CD4-positive, alpha-beta T cell treated with Interleukin-1 beta for 1 hour (primary cell): ENCODE measurements at places on chromosomes 7 and 10.

- no peak for DNase-seq
These were observed at the start of gene BEND7 for GRCh38 chr10:13528875-13529713. Gene BEND7 (minus strand): TSS chr10:13529014. CDS start chr10:13528533, 481 bp downstream.

DNA sequence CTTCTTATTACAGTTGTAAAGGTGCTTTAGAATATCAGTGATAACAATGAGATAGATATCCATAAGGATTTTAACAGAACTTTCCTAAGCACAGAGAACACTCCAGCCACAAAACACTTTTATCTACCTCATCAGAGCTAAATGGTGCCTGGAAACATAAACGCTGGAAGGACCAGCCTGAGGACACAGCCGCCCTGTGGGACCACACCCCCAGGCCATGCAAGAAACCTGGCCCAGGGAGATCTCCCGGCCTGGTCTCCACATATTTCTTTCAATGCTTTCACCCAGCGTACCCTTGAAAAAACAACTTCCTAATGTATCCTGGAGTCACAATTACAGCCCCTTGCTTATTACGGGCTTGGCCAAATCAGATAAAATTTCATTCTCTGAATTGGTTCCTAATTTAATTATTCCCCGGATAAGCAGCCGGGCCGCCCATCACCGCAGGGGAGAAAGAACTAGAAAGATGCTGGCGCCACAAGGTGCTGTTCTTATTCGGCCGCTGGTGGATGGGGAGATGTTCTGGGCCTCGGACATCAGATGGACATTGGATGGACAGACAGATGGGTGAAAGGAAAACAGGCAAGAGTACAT lies 11.8 kb downstream of the CHST15 start:
- DNase-seq, result no peak

- DNase-seq, result no peak
These were observed 71.9 kb upstream of the DUSP5 start for GRCh38 chr10:110425684-110426293.

GRCh38 chr7:101971457-101971856 lies 154.0 kb downstream of the CUX1 start:
- DNase-seq, result no peak

DNA sequence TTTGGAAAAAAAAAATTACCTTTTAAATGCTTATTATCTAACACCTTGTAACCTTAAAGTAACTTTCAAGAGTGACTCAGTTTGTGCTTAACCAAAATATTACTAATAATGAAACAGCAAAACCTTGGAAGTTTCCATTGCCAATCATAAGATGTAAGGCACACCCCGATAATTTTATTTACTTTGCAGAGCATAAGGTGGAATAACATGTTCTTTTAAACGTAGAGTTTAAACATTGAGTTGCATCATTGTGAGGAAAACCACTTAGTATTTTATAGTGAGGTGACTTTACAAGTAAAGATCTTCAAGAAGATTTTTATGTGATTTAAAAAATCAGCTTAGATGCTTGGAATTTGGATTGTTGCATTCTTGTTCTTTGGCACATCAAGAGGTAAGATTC lies at the start of gene PNLIPRP3:
Gene PNLIPRP3 (plus strand): TSS at position 177 of the 400 bp plus-strand sequence. CDS start 166 bp downstream, at position 343.
- no peak for DNase-seq

- DNase-seq, result no peak
These were observed 83.5 kb downstream of the PLPP4 start for GRCh38 chr10:120540486-120540885.
